ENCODE measurements at places on chromosomes 13 and 19.
A peak's percentile ranks its signal among the peaks of the same experiment; 100 is the strongest.

DNA sequence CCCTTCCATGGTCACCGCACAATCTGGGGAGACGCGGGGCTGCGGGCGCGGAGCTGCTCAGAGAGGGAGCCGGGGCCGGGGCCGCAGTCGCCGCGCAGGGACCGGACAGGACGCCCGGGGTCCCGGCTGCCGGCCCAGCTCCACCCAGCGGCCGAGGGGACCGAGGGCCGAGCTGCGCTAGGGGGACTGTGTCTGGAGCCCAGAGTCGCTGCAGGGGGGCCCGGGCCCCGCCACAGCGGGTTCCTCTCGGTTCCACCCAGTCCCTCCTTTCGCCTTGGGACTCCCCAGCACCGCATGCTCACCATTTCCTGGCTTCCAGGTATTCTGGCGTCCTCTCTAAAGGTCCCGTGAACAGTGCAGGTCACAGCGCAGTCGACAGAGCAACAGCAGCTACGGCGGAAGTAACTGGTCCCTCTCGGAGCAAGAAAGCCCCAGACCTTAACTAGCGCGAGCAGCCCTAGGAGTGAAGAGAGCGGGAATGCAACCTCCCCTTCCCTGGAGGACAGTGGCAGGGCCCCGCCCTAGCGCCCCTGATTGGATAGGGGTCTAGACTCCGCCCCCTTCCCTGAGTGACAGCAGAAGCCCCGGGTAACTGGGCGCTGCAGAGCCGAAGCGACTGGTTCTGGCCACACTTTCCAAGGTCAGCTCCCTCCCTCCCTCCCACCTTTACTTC is at the start of gene ZNF878:
Gene ZNF878 (minus strand): TSS at position 465 of the 673 bp plus-strand sequence. CDS start 160 bp downstream, at position 305.
- DNase-seq, result peak; percentile 5

DNA sequence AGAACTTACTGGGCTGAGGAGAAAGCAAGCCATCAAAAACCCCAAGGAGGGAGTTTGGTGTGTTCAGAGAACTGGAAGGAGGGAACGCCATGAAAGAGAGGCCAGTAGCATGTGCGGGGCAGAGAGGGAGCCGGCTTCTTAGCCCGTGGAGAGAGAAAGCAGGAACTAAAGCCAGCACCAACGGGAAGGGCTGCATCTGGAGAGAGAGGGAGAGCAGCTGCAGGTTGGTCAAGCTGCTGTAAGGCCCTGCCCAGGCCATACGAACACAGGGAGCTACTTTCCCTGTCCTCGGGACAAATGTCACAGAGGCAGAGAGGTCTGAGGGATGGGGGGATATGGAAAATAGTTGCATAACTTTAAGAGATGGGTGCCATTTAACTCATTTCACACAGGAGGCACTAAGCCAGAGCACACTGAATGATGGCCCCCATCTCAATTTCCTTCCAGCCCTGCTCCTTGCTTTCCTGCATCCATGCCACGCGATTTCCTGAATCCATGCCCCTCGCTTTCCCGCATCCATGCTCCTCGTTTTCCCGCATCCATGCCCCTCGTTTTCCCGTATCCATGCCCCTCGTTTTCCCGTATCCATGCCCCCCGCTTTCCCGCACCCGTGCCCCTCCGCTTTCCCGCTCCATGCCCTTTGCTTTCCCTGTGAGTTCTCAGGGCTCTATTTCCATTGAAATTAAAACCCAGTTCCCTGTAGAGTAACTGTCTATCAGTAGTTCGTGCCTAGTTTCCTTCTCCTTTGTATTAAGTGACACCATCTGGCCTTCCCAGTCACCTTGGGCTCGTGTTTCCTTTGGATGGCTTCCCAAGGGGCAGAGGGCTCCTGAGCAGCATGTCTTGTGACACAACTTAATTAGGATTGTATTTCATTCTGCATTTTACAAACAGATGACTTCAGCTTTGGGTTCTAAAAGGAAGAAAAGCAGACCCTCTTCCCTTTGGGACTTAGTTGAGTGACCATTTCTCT is 31.5 kb upstream of the TPT1 start:
- DNase-seq, result no peak

DNA sequence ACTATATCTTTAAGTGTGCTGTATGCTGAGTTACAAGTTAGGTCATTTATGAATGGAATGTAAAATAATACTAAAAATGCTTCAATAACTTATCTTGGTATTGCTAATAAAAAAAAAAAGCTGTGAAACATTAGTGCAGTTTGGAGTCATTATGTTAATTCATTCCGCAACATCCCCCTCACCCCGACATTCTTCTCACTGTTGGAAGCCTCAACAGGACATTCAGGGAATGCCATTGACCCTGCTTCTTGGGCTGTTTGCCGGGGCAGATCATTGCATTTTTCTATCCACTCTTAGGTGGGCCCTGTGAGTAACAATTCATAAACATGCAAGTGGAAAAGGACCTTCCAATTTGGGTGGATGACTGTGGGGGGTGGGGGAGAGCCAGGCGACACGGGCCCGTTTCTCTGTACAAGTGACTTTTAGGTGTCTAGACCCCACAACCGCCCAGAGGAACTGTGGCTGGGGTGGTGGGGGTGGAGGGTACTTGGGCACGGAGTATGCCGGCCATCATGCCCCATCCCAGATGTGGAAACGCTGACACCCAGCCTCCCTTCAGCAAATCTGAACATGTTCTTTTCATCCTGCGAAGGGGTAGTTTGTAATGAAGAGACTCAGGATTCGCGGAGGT is 185.9 kb downstream of the ZNF536 start:
- DNase-seq, result no peak

DNA sequence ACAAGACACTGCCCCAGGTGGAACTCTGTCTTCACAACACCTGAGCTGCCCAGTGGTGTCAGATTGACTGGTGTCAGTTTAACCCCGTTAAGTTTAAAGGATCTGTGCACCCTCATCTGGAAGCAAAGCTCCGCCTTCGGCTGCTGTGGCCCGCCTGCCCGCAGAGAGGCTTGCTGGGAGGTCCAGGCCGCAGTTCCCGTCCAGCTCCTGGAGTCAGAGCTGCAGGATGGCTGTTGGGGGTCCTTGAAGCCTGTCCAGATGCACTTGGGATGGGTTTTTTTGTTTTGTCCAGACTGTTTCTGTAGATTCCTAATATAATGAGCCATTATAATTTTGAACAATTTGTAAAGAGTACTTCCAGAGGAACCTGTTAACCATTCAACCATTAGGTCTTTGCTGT is 16.1 kb downstream of the CUL4A start:
- no peak for DNase-seq

GRCh38 chr13:111880185-111880584 is 186.8 kb upstream of the SOX1 start:
- DNase-seq, result no peak

- no peak for DNase-seq
These were observed 22.4 kb downstream of the GTF2F2 start for GRCh38 chr13:45142440-45143345.

DNA sequence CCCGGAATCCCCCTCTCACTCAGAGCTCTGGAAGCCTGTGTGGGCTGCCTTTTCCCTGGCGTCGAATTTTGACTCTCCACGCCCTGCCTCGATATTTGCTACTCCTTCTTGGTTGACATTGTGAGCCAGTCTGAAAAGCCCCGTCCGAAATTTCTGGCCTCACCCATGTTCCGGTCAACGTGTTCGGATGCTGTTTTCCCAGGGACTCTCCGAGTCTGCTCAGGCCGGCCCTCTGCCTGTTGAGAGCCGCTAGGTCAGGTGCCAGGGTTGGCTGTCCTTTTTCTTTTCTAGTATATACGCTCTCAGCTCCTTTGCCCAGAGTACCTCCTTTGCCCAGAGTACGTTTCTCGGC is 6.8 kb upstream of the DGKH start:
- no peak for DNase-seq

GRCh38 chr13:39326469-39327171 is 276.4 kb downstream of the LHFPL6 start:
- DNase-seq, result no peak

DNA sequence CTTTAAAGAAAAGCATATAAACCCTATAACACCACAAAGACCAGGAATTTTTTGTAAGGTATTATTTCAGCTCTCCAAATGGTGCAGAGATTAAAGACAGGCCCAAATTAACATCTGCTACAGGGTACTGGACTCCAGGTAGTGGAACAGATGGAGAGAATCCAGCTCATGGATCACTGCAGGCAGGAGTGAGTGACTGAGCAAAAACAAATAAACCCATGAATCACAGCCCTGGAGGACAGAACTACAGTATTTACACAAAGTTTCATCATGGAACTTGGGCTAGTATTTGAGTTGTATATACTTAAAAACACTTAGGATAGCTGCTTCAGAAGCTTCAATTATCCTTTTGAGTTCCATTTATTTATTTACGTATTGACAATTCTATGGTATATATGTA is 132.8 kb upstream of the SPRY2 start:
- no peak for DNase-seq

- DNase-seq, result no peak
These were observed 32.9 kb upstream of the CPB2 start for GRCh38 chr13:46137627-46138317.

DNA sequence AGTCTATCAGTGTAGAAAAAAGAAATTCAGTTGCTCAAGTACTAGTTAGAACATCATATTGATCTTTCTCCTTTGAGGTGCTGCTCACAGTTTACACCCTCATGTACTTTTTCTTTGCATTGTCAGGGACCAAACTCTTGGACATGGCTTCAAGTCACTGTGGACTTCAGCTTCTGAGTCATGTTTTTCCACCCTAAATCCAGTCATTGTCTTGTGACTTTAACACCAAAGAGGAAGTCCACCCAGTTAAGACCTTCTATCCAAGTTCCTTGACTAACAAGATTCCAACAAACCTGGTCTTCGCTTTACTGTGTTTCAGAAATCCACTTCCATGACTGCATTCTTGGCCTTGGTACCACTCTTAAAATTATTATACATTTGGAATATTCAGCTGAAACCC is 206.7 kb upstream of the ARGLU1 start:
- no peak for DNase-seq

- no peak for DNase-seq
These were observed 612.5 kb upstream of the PRR20A start for GRCh38 chr13:56528040-56528790.

- DNase-seq, result no peak
These were observed 599 bp upstream of the ZNF784 start for GRCh38 chr19:55625004-55625326.

DNA sequence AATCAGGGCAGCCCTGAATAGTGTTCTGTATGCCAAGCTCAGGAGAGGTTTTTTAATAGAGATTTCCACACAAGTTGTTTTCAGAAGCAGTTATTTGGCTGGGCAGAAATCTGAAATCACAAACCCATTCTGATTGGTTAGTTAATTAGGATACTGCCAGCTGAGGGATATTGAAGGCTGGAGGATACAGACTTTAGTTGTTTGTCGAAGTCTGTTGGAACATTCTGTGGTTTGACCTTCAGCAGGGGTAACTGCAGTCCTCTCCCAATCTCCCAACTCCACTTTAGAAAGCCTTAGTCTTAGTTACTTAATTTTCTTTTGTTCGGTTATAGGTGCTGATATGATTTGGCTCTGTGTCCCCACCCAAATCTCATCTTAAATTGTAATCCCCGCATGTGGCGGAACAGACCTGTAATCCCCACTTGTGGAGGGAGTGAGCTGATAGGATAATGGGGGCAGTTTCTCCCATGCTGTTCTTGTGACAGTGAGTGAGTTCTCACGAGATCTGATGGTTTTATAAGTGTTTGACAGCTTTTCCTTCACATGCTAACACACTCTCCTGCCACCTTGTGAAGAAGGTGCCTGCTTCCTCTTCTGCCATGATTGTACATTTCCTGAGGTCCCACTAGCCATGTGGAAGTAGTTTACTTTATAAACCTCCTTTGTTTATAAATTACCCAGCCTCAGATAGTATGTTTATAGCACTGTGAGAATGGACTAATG is 169.2 kb downstream of the GPC5 start:
- no peak for DNase-seq

DNA sequence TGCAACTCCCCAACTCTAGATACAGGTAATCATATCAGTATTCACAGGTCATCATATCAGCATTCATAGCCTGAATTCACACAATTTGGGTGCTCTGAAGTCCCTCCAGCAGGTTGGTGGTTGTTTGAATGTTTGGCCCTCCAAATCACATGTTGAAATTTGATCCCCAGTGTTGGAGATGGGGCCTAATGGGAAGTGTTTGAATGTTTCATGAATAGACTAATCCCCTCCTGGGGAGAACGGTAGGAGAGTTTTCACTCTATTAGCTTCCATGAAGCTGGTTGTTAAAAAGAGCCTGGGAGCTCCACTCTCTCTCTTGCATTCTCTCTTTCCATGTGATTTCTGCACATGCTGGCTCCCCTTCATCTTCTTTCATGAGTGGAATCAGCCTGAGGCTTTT is 288.6 kb upstream of the PCDH9 start:
- no peak for DNase-seq

DNA sequence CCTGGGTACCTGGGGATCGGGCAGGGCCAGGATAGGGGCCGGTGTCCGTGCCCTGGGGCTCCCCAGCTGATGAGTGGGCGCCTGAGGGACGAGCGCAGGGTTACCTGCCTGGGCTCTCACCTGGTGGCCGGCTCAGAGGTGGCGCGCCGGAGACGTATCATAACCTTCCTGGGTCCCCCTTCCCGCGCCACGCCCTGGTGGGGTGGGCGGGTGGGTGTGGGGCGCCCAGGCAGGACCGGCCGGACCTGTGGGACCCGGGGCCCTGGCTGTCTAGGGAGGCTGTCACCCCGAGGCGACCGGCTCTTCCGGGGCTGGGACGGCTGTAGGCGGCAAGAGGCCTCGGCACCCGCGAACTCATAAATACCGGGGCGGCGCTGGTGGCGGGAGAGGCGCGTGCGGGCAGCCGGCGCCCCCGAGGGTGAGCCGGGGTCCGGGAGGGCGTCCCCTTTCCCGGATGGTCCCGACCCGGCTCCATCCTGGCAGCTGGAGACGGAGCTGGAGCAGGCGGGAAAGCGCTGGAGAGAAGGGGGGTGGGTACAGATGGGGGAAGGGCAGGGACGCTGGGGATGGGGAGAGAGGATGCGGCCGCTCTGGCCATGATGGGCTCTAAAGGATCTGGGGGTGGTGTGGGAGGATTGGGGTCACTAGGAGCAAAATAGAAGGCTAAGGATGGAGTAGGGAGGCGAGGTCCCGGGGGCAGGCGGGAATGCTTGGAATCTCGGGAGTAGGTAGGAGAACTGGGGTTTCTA is at the start of gene ACP7:
Gene ACP7 (plus strand): TSS at position 386 of the 749 bp plus-strand sequence. CDS start 902 bp downstream, outside the sequence.
- DNase-seq, result peak; percentile 9

GRCh38 chr13:98182589-98182988 is 5.5 kb upstream of the RNF113B start:
- DNase-seq, result no peak

DNA sequence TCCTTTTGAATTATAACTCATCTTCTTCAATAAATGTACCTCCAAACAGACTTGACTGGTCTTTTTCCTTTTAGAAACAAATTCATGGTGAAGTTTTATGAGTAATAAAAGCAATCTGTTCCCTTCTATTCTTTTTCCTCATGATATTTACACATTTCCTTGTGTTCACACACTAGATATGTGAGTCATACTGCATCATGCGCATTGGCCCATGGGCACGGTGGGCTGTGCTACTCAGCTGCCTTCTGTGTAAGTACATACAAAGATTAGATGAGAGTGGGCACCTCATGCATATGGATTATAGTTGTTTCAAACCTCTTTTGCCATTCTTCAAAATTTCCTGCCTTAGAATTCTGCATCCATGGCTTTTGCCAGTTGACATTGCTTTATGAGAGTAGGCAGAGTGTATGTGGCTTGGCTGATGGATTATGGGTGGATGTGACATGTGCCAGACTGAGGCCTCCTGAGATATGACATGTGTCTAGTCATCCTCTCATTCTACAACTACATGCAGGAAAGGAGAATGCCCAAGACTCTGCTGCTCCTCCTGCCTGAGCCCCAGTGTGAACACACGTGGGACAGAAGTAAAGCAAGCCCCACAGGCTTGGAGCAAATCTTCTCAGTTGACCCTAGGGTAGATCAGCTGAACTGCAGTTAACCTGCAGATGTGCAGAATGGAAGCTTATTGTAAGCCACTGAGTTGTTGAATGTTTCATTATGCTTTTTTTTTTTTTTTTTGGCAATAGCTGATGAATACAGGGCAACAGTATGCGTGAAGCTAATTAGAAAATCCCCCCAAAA is 109.9 kb downstream of the RBM26 start:
- no peak for DNase-seq
